ENCODE measurements at places on chromosomes 13 and 19. TPM values are rescaled to one million over a fixed set of nuclear protein-coding genes. Genes with fewer than 3 reads are reported as not detected.

- DNase-seq, result no peak
Measured at GRCh38 chr19:4187313-4188122, 5.0 kb downstream of the ANKRD24 start.

CCDC194 gene
- total RNA-seq, result 1.1 TPM

DNA sequence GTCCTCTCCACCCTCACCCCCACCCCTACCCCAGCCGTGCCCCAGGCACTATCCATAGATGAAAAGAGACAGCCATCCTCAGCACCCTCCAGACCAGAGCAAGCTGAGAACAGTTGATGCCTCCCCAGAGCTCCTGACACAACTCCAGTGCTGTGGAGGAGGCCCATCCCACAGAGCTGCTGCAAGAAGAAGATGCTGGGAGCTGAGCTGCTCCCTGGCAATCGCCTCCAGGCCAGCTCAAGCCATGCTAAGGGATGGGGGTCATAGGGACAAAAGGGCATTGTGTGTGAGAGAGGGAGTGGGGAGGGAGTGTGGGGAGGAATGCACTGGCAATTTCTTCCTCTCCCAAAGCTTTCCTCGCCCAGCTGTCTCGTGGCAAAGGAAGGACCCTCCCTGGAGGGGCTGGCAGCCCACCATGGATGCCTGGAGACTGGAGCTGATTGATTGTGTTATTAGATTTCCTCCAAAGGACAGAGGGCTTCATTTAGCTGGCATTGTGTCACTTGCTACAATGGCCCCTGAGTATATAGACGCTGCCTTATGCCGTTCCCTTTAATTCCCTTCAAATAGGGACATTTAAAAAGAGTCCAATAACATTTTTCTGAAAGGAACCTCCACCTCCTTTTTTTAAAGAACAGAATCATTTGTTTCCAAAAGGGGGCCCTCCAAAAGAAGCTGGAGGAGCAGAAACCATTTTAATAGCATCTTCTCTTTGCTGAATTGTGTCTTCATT lies 476.4 kb downstream of the FOXO1 start:
- no peak for DNase-seq

DNA sequence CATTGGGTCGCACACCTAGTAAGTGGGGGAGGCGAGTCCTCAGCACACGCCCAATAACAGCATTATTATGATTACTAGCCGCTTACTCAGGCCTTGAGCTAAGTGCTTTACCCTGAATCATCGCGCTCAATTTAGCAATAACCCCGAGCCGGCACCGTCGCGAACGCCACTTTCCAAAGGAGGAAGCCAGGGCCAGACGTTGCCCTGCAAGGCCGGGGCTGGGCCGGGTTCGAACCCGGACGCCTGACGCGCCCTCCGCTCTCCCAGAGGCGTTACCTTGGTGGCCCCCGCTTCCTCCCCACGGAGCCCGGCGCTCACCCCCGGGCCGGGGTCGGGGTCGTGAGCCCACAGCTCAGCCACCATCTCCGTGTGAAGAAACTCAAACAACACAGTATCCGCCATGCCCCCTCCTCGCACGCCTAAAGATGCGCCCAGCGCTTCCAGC lies at the start of gene TRAPPC6A:
TRAPPC6A (minus strand) TSS at position 421 of the 445 bp plus-strand sequence; CDS start at position 402, 19 bp downstream.
- DNase-seq, result no peak

Data from CD8-positive, alpha-beta memory T cell (primary cell).